ENCODE measurements at places on chromosomes 13 and 19. TPM values are rescaled to one million over a fixed set of nuclear protein-coding genes. Genes with fewer than 3 reads are reported as not detected.

The ANGPTL8 gene
- total RNA-seq, result 1.9 TPM

The GGN gene
- 1.6 TPM for total RNA-seq

The METTL21C gene
- not detected for total RNA-seq

The OR7A5 gene
- total RNA-seq, result not detected

The MAMSTR gene
- 2.2 TPM for total RNA-seq

The ZNF443 gene
- total RNA-seq, result 8.4 TPM

The LENG8 gene
- total RNA-seq, result 208 TPM

The DKKL1 gene
- total RNA-seq, result 0.57 TPM

The LIPE gene
- total RNA-seq, result 8.9 TPM

The ZFP36 gene
- total RNA-seq, result 132 TPM

The CGB8 gene
- total RNA-seq, result not detected

The VSTM2B gene
- not detected for total RNA-seq

The ELSPBP1 gene
- not detected for total RNA-seq

The CACNA1A gene
- 1.7 TPM for total RNA-seq

The ZNF554 gene
- 6.9 TPM for total RNA-seq

The BST2 gene
- 89.6 TPM for total RNA-seq

The SHISA7 gene
- not detected for total RNA-seq

The AXL gene
- 37.4 TPM for total RNA-seq

The OR10H5 gene
- not detected for total RNA-seq

The ELANE gene
- 0.85 TPM for total RNA-seq

The FARP1 gene
- 229 TPM for total RNA-seq

The OXGR1 gene
- total RNA-seq, result 0.72 TPM

The AMER2 gene
- 0.06 TPM for total RNA-seq

The ZNF260 gene
- 12.8 TPM for total RNA-seq

The ZNF497 gene
- 5.0 TPM for total RNA-seq

The ZNF415 gene
- total RNA-seq, result 12.0 TPM

The ICAM5 gene
- total RNA-seq, result 2.9 TPM

The CGB1 gene
- total RNA-seq, result not detected

The ZNF791 gene
- total RNA-seq, result 34.7 TPM

The ZNF600 gene
- total RNA-seq, result 9.4 TPM

The TMEM205 gene
- 150 TPM for total RNA-seq

The SLAIN1 gene
- total RNA-seq, result 12.4 TPM

The ANGPTL4 gene
- total RNA-seq, result 7.2 TPM

The CYP2A6 gene
- total RNA-seq, result not detected

The SYT3 gene
- total RNA-seq, result 0.63 TPM

The KLK2 gene
- not detected for total RNA-seq

The PSG3 gene
- total RNA-seq, result not detected

The ZNF575 gene
- 3.1 TPM for total RNA-seq

The PCSK4 gene
- total RNA-seq, result 5.3 TPM

The TEX101 gene
- not detected for total RNA-seq

The DIRAS1 gene
- total RNA-seq, result 2.3 TPM

The COX6B1 gene
- total RNA-seq, result 323 TPM

The SBK3 gene
- total RNA-seq, result 0.66 TPM

The ZNF333 gene
- 20.8 TPM for total RNA-seq

The MCF2L gene
- total RNA-seq, result 61.9 TPM

The PRR20E gene
- total RNA-seq, result not detected

The LIM2 gene
- not detected for total RNA-seq

The PSG7 gene
- total RNA-seq, result not detected

The LMO7 gene
- total RNA-seq, result 138 TPM

The ZNF284 gene
- total RNA-seq, result 2.5 TPM

The HS6ST3 gene
- 1.2 TPM for total RNA-seq

The ZNF527 gene
- total RNA-seq, result 8.2 TPM

The HOOK2 gene
- 58.1 TPM for total RNA-seq

The ASPDH gene
- total RNA-seq, result not detected

The DACH1 gene
- total RNA-seq, result 10.4 TPM
